Camera-type eye (tissue), 1 donor: ENCODE measurements at places on chromosomes 7 and 10. TPM values are rescaled to one million over a fixed set of nuclear protein-coding genes. Genes with fewer than 3 reads are reported as not detected.

BCAP29 gene
- 112 TPM for total RNA-seq

ITPRIP gene
- total RNA-seq = 24.2 TPM

KDM7A gene
- 31.1 TPM for total RNA-seq

EN2 gene
- total RNA-seq = 0.11 TPM

IGF2BP3 gene
- 37.9 TPM for total RNA-seq

DOCK1 gene
- total RNA-seq = 77.0 TPM

PRF1 gene
- 0.71 TPM for total RNA-seq

NEUROG3 gene
- not detected for total RNA-seq

CNTNAP2 gene
- total RNA-seq = 68.8 TPM

ATOH7 gene
- 11.4 TPM for total RNA-seq

RSPH10B gene
- 0.38 TPM for total RNA-seq
